ENCODE measurements at places on chromosomes 1 and 21.

DNA sequence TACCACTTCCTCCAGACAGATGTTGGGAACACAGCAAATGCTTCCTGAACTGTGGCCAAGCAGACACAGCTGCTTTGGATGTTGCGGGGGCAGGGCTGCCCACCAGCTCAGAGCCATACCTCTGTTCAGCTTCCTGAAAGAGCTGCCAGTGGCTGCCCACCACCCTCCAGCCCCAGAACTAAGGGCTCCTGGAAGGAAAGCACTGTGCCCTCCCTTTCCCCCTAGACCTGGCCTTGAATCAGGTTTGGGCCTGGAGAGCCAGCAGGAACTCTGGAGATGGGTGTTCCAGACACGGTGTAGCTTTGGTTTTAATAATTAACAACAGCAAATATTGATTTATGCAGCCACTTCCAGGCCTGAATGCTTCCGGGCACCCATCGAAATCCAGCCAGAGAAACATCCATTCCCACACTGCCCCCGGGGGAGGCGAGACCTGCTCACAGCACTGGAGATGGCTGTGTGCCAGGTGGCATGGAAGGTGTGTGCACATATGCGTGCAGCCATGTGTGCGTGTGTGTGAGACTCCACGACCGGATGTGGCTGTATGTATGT lies 45.7 kb downstream of the RAP1GAP start:
- DNase-seq: no peak

GRCh38 chr1:37999430-38000232 lies 5.7 kb downstream of the FHL3 start:
- DNase-seq: no peak

DNA sequence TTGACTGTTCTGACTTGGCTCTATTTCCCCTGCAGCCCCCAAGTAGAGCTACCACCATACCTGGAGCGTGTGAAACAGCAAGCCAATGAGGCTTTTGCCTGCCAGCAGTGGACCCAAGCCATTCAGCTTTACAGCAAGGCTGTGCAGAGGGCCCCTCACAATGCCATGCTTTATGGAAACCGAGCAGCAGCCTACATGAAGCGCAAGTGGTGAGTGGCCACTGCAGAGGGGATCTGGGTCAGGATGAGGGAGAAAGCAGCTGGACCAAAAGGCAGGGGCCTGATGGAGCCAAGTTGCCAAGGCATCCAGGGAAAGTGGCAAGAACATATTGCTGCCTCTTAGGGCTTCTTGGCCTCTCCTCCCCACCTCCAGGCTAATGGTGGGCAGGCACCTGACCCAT lies 24.1 kb upstream of the TMEM222 start:
- no peak for DNase-seq

DNA sequence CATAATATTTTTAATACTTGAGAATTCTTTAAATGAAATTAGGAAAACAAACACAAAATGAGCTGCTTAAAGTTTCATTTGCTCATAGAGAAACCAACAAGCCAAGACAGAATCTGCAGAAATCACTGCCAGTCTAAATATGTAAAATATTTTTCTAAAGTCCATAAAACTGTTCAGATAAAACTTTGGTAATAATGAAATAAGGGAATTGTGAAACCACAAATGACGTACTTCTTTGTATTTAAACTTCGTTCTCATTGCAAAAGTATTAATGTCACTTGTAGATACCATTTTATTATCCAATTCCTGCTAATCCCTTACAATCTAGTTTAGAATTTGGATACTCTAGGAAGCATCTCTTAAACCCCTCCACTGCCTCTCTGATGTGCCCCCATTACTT lies 234.5 kb upstream of the NEGR1 start:
- DNase-seq: no peak

DNA sequence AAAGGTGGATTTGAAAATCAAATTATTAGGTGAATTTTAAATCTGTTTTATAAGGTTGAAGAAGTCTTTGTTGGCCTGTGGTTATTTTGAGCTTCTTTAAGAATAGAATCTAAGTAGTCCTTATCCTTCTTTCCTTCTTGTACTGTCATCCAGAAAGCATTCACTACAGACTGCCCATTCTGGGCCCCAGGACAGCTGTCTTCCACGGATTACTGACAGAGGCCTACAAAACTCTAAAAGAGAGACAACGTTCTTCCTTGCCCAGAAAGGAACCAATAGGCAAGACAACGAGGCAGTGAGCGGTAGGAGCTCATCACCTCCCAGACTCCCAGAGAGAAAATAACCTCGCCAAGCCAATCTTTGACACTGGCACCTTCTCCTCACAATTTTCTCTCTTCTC lies 24.4 kb upstream of the PIGC start:
- DNase-seq: no peak

GRCh38 chr1:166999075-166999474 lies 10.0 kb downstream of the MAEL start:
- DNase-seq: no peak

- DNase-seq: no peak
Measured at GRCh38 chr1:225700164-225700821, 47.4 kb upstream of the ENAH start.

DNA sequence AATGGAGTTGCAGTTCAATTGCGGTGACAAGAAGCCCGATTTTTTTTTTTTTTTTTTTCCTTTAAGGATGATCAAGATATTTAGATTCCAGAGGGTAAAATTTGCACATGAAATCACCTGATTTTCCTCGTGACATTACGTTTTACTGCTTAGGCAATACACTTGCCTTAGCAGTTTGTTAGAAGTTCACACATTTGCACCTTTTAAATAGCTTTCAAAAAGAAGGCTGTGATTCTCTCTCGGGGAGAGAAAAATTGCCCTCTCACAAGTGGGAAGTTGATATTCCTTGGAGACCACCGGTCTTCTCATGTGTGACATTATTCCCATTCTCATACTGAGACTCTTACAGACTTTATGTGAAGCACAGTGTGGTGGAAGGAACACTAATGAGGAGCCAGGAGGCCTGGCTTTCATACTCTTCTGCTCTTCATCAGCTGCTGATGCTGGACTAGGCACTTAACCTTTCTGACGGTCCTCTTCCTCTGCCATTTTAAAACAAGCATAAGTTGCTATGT lies 69.8 kb upstream of the HSPA13 start:
- DNase-seq: no peak

Data from stimulated activated CD4-positive, alpha-beta T cell treated with anti-CD3 and anti-CD28 coated beads, Interleukin-2, amount 100 ng/mL, for 48 hours (primary cell).